ENCODE measurements at places on chromosomes 11 and 22. TPM values are rescaled to one million over a fixed set of nuclear protein-coding genes. Genes with fewer than 3 reads are reported as not detected.

INPP5J gene
- total RNA-seq: 2.9 TPM

INCENP gene
- total RNA-seq: 66.2 TPM

ANGPTL5 gene
- not detected for total RNA-seq

FAM83F gene
- total RNA-seq: 26.1 TPM

OR5B21 gene
- total RNA-seq: not detected

BCO2 gene
- total RNA-seq: 1.1 TPM

KRTAP5-1 gene
- not detected for total RNA-seq

OR51B5 gene
- 1.8 TPM for total RNA-seq

GGT1 gene
- 49.0 TPM for total RNA-seq

ZNF215 gene
- 12.9 TPM for total RNA-seq

GAL gene
- total RNA-seq: 220 TPM

ACCS gene
- 14.8 TPM for total RNA-seq

WNT7B gene
- not detected for total RNA-seq

RFPL2 gene
- total RNA-seq: 1.9 TPM

CD248 gene
- total RNA-seq: 0.38 TPM

PDGFB gene
- total RNA-seq: 11.5 TPM

MUC2 gene
- not detected for total RNA-seq

ABCC8 gene
- not detected for total RNA-seq

TYR gene
- not detected for total RNA-seq

KIRREL3 gene
- total RNA-seq: 1.4 TPM

OR4S1 gene
- not detected for total RNA-seq

CEND1 gene
- total RNA-seq: not detected

ASCL2 gene
- 0.16 TPM for total RNA-seq

NPAS4 gene
- total RNA-seq: not detected

ALG8 gene
- total RNA-seq: 44.8 TPM

MARK2 gene
- total RNA-seq: 28.9 TPM

C11orf87 gene
- total RNA-seq: not detected

CALCB gene
- not detected for total RNA-seq

SLC22A9 gene
- not detected for total RNA-seq

MFRP gene
- not detected for total RNA-seq

TRIM22 gene
- 4.2 TPM for total RNA-seq

NTM gene
- total RNA-seq: 1.6 TPM

ARRB1 gene
- 41.7 TPM for total RNA-seq

PSMA1 gene
- total RNA-seq: 186 TPM

C22orf42 gene
- total RNA-seq: 1.5 TPM

PGR gene
- total RNA-seq: not detected

Measured in endodermal cell (in vitro differentiated cells).